MM.1S (cell line): ENCODE measurements at places on chromosomes 12 and 14.

DNA sequence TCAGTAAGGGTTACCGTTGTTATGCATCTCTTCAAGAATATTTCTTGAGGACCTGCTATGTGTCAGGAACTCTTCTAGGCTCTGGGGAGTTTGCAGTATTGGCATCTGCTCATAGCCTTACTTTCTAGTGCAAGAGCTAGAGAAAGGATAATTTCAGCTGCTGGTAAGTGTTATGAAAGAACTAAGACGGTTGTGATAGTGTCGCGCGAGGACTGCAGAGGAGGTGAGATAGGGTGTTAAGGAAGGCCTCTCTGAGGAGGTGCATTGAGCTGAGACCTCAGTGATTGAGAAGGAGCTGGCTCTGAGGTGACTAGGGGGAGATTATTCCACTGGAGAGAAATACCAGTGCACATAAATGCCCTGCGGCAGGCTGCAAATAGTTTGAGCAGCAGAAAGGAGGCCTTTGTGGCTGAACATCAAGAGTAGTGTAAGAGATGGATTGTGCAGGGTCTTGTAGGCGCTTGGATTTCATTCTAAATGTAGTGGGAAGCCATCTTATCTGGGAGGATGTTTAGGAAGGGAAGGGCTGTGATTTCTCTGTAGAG, 824 bp downstream of the DDX55 start:
- DNase-seq: peak; percentile 9

DNA sequence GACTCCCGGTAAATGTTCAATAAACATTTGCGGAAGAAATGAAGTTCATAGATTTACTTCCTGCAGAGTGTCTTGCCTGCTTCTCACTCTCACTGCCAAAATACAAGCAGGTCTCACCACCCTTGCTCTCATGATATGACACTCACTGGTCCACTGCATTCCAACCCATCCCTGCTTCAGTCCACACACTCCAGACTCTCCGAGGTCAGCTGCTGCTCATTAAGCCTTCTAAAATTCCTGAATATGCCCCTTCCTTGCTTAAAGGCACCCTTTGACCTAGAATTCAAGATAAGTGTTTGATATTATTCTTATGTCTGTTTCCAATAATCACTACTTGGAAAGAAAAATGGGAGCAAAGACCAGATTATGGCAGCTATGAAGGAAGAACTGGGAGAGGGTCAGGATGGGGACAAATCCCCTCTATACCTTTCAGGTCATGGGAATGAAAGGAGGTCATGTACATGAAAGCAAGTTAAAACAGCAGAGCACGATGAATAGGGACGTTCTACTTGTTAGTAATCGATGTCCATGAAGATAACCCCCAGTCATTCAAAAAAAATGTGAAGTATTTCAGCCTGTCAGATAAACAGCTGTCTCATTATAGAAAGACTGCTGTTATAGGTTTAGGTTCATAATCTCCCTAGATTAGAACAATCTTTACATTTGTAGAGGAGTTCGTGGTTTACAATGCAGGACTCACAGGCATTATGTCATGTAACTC, 10.5 kb upstream of the NID2 start:
- no peak for DNase-seq

- DNase-seq: no peak
Measured at GRCh38 chr12:96152164-96152563, 42.0 kb upstream of the ELK3 start.

DNA sequence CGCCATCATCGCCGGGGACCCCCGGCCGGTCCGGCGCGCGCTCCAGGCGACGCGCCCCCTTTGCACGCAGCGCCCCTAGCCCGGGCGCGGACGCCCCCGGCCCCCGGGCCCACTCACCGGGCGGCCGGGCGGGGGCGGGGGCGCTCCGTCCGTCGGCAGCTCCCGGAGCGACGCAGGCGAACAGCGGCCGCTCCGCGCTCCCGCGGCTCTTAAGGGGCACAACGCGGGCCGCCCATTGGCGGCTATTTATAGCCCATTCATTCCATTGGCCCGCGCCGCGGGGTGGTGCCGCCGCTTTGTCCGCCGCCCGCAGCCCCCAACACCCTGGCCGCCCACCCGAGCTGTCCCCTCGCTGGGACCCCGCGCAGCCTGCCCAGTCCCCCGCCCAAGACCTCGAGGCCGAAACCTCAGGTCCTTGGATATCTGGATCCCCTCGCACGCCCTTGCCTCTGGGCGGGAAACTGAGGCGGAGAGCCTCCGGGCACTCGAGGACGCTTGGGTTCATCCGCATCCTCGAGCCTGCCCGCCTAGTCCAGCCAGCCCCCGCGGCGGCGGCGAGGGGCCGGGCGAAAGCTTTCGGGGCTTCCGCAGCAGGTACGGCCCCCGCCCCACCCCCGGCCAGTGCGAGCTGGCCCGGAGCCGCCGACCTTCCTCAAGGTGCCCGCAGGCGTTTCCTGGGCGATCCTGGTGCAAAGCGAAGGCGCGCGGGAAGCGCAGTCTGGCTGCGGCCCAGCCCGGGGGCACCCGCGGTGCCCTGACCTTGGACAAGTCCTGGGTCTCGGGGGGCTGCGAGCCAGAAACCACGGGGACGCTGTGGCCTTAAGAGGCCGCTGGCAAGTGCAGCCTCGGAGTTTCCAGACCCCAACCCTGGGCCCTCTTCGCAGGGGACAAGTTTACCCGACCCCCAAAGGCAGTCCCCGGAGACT, at the start of gene CKB:
Gene CKB, minus strand, starts transcription at position 182 of the 926 bp plus-strand sequence. CDS start 337 bp downstream, outside the sequence.
- no peak for DNase-seq

- peak; percentile 70 for DNase-seq
Measured at GRCh38 chr14:87161502-87161901, 831.5 kb downstream of the GALC start.

GRCh38 chr14:67492538-67492937, 4.0 kb upstream of the TMEM229B start:
- no peak for DNase-seq

DNA sequence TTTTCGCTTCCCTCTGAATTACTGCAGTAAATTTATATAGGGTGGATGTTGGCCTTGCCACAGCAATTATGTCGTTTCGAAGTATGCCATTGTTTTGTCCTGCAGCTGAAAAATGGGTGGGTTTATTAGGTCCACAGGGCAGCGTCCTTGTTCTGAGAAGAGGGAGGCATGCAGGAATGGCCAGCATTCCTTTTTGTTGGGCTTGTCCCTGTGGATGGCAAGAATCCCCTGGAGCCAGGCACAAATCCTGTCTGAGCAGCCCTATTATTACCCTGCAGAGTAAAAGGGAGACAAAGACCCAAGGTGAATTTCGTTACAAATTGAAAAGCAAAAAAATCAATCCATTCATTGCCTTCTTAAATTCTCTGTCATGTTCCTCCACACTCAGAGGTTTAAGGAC, 88.1 kb downstream of the CHST11 start:
- no peak for DNase-seq

DNA sequence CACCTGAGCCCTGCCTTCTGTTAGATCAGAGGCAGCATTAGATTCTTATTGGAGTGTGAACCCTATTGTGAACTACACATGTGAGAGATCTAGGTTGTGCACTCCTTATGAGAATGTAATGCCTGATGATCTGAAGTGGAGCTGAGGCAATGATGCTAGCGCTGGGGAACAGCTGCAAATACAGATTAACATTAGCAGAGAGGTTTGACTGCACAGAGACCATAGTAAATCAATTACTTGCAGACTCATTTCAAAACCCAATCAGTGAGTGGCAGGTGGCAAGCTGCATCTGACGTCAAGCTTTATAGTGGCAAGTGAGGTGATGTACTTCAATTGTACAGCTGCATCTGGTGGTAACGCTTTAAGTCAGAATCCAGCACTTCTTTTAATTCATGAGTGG, 141.6 kb downstream of the GPHN start:
- no peak for DNase-seq

- no peak for DNase-seq
Measured at GRCh38 chr14:76719666-76720065, 41.6 kb upstream of the VASH1 start.

DNA sequence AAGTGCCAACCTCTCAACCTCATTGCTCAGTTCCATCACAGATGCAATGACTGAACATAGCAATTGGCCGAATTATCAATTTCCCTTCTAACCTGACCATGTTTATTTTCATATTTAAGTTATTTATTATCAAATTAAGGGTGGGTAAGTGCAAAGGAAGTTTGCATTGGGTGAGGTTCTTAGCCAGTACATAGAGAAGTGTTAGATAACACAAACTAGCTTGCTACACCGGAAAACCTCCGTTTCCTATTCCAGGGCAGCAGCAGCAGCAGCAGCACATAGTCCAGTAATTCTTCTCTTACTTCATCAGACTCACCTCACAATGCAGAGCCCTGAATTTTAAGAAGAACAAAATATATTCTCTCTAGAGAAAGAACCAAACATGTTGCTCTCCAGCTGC, 200.5 kb upstream of the OR4E1 start:
- no peak for DNase-seq

- DNase-seq: no peak
Measured at GRCh38 chr12:34210689-34211530, 188.6 kb downstream of the ALG10 start.

- no peak for DNase-seq
Measured at GRCh38 chr14:63960926-63961567, 108.2 kb downstream of the SYNE2 start.

DNA sequence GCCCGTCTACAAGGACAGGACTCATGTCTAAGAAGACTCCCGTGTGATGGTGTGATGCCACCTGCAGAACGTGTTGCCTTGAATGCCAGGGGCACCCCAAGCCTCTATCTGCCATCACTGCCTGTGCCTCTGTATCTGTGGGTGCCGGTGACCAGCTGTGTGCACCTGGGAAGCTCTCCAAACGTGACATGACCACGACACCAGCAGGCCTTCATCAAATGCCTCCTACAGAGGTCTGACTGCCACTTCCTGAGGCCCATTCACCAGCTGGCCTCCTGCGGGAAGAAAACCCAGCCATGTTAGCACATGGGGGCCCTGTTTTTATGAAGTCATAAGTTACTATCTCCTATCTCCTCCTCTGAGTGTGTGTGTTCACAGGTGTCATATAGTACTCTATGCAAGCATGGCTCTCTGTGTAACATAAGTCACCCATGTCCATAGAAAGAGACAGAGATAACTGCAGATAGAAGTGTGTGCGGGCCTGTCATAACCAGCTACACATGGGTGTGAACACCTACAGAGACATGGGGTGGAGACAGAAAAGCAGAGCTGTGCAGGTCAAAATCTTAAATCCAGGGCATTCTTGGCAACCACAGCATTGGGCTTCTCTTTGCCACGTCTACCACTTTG, 18.3 kb upstream of the SERPINA4 start:
- DNase-seq: no peak

GRCh38 chr14:77301103-77301502, 19.6 kb downstream of the POMT2 start:
- DNase-seq: no peak

DNA sequence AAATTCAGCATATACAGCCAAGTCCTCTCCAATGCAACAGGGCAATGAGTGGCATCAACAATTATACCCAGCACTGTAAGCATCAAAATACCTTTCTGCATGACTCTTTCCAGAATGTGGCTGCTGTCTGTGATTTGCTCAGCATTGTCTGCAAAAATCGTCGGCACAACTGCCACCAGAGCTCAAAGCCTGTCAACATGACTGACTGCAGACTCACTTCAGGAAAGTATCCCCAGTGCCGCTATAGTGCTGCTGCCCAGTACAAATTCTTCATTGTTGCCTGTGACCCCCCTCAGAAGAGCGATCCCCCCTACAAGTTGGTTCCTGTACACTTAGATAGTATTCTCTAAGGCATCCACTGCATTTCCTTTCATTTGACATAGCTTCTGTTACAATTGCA, 735 bp downstream of the RNASE6 start:
- DNase-seq: no peak

DNA sequence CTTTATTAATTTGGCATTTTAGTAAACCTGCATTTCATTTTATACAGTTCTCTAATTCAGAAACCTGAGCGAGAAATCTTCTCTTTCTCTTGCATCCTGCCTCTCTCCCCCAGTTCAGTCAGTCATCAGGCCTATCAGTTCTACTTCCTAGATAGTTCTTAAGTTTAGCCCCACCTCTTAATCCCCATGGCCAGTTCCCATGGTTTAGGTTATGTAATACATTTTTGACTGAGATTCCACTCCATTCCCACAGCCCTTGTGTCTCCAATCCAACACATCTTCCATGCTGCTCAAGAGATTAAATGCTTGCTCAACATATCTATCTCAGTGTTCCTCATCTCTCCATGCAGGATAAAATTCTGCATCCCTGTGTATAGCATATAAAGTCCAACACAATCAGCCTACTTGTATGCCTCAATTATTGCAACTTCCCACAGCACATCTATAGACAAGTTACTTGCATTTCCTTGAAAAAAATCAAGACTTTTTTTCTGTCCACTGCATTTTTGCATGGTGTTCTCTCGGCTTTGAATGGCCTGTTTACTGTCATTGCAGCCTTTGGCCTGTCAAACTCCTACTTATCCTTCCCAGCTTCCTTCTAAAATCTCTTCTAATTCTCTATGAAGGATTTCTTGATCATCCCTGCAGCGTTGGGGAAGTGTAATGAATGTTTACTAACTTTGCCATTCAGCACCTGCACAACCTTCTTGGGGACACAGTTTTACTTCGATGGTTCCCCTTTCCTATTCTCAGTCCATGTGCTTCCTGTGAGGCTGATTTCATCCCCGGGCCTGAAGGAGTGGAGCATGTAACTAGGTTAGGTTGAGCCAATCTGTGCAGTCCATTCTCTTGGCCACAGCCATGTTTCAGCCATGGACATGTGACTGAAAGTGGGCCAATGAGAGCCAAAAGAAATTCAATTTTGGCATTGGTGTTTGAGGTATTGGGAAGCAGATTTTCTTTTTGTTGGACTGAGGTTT, 80.8 kb downstream of the DACT1 start:
- no peak for DNase-seq

DNA sequence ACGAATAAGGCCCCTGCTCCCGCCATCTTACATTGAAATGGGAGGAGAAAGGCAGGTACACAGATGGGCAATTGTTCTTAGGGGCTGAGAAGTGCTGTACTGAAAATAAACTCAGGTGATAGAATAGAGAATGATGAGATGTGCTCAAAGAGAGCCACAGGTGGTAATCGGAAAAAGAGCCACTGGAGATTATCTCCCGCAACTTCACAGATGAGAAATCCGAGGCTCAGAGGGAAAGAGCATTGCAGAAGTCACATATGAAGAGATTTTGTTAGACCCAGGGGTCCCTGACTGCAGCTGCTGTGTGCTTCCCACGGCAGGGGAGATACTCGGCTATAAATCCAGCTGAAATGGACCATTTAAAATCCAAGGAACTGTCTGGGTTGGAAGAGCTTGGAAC, 73.7 kb downstream of the PRIMA1 start:
- DNase-seq: no peak

DNA sequence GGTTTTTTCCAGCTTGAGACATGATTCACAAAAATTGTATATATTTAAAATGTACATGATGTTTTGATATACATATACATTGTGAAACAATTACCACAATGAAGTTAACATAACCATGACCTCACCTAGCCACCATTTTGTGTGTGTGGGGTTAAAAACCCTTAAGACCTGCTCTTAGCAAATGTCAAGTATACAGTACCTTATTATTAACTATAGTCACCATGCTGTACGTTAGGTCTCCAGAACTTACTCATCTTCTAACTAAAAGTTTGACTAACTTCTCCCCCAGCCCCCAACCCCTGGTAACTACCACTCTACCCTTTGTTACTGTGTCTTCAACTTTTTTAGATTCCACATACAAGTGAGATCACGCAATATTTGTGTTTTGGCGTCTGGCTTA, 52.6 kb downstream of the EIF2S3B start:
- DNase-seq: no peak
